ENCODE measurements at places on chromosomes 7 and 10.

DNA sequence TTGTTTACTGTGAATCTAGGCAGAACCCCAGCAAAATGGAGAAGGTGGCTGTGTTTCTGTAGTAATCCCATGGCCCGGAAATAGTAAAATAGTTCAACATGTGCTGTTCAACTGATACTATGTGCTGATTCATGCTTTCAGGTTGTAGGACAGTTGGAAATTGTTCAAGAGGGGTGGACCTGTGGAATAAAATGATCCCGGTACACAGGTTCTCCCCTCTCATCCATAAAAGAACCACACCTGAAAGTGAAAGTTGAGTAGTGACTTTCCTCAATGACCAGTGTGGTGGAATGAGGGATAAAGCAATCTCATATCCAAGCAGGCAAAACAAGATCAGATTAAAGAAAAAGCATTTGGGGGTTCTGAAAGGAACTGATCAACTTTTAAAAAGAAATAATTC lies 177.1 kb downstream of the POU6F2 start:
- DNase-seq, result no peak

DNA sequence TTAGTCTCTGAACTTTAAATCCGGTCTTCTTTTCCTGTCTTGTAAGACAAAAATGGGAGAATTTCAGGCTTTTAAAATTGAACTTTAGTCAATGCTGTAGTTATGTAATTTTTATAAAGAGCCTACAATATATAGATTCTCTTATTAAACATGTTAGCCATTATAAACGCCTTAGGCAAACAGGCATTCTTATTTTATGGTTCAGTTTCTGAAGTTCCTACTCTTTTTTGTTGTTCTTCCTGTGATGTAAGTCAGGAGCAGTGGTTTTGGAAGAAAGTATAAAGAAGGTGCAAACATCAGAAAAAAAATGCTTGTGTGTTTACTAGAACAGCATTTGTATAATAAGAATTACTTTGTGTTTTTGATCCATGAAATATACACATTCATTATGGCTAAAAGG lies 41.6 kb downstream of the BICC1 start:
- no peak for DNase-seq

DNA sequence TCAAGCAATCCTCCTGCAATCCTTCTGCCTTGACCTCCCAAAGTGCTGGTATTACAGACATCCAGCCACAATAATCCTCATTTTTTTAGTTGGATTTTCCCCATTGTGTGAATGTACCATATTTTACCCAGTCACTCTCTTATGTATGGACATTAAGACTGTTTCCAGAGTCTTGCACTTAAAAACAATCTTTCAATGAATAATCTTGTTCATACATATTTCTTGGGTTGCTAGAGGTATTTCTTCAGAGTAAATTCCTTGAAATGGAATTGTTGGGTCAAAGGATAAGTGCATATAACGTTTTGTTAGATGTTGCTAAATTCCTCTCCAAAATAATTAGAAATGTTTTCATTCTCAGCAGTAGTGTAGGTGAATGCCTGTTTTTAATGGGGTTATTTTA lies 283.1 kb upstream of the KAT6B start:
- no peak for DNase-seq

- no peak for DNase-seq
Measured at GRCh38 chr7:106057204-106057961, 54.7 kb downstream of the SYPL1 start.

DNA sequence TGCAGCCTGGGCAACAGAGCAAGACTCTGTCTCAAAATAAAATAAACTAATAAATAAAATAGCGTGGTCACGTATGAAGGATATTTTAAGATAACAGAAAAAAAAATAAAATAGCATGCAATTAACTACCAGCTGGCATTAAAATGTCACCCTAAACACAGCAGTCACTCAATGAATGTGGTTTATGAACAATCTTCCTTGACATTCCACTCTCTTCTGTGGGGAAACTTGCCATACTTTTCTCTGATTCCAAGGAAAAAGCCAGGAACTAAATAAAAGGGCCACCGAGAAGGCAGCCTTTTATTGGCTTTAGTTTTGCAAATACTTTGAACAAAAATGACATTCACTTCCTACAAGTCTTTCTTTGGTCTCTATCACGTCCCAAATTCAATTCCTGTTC lies 266.6 kb downstream of the PARD3 start:
- DNase-seq, result no peak

DNA sequence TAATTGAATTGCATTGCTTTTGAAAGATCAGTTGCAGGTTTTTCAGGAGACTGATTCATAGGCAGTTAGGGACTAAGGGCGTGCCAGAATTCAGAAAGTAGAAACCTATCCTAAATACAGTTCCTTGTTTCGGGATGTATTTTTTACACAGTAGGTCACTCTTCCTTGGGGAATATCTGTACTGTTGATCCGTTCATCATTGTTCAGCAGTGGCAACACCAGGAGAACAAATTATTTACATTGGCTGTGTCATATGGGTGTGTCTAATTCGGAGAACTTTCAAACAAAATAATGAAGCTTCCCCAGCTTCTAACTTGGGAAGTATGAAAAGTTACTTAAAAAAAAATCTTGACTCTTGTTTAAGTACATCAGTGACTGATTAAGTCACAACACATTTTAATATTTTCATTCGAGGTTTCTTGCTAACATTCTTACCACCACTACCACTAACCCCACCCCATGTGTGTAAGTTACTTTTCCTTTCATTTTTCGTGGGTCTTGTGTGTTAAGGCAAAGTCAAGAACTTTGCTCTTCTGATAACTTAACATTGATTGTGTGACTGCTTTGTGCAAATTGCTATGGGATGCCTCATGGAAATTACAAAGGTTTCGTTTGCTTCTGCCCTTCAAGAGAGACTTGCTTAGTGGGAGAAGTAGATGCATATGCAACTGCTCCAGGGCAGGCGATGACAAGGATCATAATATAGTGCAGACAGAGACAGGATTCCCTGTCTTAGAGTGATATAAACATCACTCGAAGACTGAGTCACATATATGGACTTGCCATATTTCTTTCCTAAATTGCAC lies 43.8 kb upstream of the RPA3 start:
- no peak for DNase-seq

DNA sequence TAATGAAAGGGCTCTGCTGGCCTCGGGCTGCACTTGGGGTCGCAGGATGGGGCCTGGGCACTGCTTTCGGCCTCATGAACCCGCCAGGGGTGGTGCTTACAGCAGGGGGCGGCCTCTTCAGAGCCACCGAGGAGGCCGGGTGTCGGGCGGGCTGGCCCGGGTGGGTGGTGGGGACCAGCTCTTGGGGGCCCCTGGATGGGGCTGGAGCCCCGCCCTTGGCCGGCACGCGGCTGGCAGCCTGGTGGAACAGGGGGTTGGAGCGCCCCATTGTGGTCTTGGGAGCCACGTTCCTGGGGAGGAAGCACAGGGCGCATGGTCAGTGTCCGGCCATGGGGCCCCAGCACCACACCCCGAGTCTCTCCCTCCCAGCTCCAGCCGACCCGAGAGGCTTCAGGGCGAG lies 8.8 kb downstream of the ADAM8 start:
- no peak for DNase-seq

DNA sequence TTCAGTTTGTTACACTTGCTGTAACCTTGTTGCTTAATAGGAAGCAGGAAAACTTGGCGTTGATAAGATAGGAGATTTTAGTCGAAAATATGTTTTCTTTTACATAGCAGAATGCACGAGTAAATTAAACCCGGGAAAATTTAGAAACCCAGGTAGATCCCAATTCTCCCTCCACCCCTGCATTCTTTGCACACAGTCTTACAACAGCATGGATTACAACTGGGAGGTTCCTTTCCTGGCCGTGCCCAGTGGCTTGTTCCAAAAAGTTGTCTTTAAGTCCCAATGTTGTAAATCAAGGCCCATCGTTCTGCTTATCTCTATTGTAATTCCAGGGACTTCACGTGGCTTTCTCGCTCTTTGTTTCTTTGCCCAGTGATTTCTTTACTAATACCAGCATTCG lies 1.1 kb upstream of the DPY19L1 start:
- DNase-seq, result no peak

- DNase-seq, result no peak
Measured at GRCh38 chr10:80133206-80133605, 676 bp downstream of the PLAC9 start.

DNA sequence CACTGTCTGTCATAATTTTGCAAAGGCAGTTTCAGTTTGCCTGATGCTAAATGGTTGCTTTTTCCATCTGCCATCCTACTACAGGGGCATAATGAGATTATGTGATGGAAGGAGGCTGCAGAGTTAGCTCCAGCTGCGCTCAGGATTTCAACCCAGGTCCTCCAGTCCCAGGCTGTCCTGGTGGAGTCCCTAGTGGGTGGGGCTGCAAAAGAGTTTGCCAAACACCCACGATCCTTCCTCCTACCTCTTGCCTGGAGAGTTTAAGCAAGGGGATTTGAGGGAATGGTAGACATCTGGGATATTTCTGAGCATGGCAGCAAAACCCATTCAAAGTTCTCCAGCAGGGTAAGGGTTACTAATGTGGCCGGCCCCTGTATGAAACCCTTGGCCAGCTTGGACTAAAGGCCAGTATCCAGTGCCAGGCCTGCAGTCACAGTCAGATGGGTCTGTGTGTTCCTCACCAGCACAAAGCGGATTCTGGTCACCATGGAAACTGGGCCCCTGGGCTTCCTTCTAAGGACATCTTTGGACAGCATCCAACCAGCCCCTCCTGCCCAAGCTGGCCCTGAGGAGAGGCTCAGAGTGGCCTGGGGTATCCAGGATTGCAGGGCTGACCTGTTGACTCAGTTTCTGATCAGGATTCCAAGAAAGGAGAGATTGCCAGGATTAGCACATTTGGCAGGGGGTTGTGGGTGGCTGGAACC lies 42.7 kb upstream of the CHST3 start:
- no peak for DNase-seq

- peak; percentile 3 for DNase-seq
Measured at GRCh38 chr7:156559001-156559400, 81.6 kb upstream of the RNF32 start.

GRCh38 chr10:42654419-42654818 lies 16.0 kb upstream of the ZNF33B start:
- DNase-seq, result no peak

- no peak for DNase-seq
Measured at GRCh38 chr10:123249894-123250293, 95.7 kb downstream of the BUB3 start.

DNA sequence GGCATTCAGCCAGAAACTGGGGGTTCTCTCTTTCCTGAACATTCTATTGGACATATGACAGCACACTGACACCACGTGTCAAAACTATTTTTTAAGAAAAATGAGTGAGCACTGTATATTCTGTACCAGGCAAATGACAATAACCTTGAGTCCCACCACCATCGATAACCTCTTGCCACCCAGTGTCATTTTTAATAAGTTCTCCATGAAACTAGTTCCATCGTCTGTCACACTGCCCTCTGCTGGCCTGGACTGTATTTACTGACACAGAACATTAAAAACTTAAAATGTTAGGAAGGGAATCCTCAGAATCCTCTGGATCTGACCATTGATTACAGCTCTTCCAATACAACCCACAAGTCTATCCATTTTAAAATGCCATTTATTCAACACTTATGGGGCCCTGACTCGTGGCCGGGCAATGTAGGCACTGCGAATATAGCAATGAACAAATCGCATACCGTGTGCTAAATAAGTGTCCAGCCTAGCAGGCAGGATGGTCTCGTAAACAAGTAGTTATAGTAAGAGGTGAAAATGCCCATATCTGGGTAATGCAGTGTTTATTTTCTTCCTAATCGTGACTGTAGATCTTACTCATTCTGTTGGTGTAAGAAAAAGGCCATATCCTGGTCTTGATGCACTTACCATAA lies 35.9 kb upstream of the CACNB2 start:
- peak; percentile 41 for DNase-seq

DNA sequence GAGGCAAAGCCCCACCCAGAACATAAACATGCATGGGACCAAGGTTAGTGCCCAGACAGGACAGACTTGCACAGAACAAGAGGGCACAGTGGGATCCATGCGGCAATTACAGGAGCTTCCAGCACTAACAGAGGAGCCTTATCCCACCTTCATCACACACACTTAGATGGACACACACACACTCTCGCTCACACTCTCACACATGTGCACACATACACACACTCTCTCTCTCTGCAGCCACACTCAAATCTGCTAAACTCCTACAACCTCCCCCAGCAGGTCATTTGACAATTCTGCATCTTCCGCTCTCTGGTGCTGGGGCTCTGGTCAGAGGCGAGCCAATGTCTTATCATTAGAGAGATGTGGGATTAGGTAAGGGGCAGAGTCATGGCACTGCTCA lies 120.5 kb downstream of the UBE2H start:
- no peak for DNase-seq

- DNase-seq, result no peak
Measured at GRCh38 chr7:631291-631711, 95.2 kb upstream of the DNAAF5 start.

GRCh38 chr7:114819616-114820362 lies 102.1 kb upstream of the MDFIC start:
- peak; percentile 39 for DNase-seq

GRCh38 chr10:123421461-123421860 lies 244.7 kb upstream of the GPR26 start:
- no peak for DNase-seq

GRCh38 chr10:95229724-95230627 lies 35.9 kb downstream of the ACSM6 start:
- DNase-seq, result peak; percentile 72

GRCh38 chr10:112332509-112333228 lies 41.2 kb upstream of the ACSL5 start:
- no peak for DNase-seq

GRCh38 chr7:33040803-33041516 lies 21.6 kb downstream of the NT5C3A start:
- DNase-seq, result no peak

- no peak for DNase-seq
Measured at GRCh38 chr10:22229802-22230157, 12.0 kb upstream of the EBLN1 start.

- no peak for DNase-seq
Measured at GRCh38 chr10:77796311-77796915, 130.1 kb downstream of the DLG5 start.

DNA sequence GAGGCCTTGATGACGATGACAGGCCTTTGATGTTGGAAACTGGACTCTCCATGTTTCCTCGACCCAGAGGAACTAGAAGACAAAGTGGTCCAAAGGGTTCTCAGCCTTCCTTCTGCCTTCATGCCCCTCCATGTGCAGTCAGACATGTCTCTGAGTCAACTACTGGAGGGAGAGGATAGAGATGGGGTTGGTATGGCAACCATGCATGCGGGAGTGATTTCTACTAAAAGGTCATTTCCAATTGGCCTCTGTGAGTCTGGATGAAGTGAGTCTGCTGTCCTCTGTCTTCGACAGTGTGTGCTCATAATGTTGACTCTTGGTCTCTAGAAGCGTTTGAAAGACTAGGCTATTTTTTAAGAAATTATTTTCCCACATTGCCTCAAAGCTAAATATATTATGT lies 29.2 kb downstream of the STK17A start:
- no peak for DNase-seq
